ENCODE measurements at places on chromosomes 13 and 19.

DNA sequence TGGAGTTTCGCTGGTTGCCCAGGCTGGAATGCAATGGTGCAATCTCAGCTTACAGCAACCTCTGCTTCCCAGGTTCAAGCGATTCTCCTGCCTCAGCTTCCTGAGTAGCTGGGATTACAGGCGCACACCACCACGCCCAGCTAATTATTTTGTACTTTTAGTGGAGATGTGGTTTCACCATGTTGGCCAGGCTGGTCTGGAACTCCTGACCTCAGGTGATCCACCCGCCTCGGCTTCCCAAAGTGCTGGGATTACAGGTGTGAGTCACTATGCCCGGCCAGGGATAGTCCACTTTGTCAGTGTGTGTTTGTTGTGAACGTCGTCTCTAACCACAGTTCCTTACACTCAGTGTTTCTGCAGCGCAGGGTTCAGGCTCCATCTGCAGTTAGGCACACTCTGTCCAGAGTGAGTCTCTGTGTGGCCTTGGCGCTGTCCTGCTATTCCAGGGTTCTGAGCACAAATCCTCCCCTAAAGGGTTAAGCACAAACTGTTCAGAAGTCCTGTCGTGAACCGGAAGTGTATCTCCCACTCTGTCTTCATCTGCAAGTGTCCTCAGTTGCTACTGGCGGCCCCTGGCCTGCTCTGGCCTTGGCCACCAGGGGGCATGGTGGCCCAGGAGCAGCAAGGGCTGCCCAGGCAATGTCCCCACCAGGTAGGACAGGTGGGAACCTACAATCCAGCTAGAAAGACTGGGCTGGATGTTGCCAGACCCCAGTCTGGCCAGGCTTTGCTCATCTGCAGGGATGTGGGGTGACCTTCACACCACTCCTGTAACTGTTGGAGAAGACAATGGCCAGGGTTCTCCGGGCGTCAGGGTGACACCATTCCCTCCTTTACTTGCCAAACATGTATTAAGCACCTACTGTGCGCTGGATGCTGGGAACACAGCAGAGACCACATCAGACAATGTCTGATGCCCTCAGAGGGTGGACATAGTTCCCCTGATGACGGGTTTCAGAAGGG, 38.8 kb upstream of the GATAD2A start:
- peak; percentile 81 for DNase-seq

GRCh38 chr19:4972509-4973230, 3.8 kb downstream of the KDM4B start:
- DNase-seq = peak; percentile 57

GRCh38 chr19:33301900-33302174, 497 bp downstream of the CEBPA start:
- no peak for DNase-seq

GRCh38 chr13:27789153-27789494, 3.2 kb upstream of the GSX1 start:
- DNase-seq = no peak

- DNase-seq = no peak
Measured at GRCh38 chr13:103349211-103349980, 283.2 kb upstream of the SLC10A2 start.

DNA sequence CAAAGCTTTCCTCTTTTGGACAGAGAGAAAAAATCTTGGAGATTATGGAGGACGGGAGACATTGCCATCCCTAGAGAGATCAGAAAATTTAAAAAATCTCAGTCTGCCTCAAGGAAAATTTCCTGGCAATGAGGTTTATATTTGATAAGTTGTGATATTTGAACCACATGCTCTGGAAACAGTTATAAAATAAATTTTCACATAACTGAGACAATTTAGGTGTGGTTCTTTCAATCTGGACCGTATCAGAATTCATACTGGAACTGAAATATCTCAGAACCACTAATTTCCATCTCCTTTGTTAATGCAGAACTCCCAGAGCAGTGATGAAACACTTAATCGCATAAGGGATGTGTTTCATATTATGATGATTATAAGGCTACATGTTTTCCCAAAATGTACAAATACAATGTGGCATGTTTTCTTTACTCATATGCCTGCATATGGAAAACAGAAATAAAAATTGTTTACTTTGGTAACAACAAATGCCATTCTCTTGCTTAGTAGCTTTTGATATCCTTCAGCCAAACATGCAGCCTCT, 13.7 kb downstream of the UBE2L5 start:
- no peak for DNase-seq

GRCh38 chr13:87680298-87680697, 9.1 kb downstream of the SLITRK5 start:
- no peak for DNase-seq

DNA sequence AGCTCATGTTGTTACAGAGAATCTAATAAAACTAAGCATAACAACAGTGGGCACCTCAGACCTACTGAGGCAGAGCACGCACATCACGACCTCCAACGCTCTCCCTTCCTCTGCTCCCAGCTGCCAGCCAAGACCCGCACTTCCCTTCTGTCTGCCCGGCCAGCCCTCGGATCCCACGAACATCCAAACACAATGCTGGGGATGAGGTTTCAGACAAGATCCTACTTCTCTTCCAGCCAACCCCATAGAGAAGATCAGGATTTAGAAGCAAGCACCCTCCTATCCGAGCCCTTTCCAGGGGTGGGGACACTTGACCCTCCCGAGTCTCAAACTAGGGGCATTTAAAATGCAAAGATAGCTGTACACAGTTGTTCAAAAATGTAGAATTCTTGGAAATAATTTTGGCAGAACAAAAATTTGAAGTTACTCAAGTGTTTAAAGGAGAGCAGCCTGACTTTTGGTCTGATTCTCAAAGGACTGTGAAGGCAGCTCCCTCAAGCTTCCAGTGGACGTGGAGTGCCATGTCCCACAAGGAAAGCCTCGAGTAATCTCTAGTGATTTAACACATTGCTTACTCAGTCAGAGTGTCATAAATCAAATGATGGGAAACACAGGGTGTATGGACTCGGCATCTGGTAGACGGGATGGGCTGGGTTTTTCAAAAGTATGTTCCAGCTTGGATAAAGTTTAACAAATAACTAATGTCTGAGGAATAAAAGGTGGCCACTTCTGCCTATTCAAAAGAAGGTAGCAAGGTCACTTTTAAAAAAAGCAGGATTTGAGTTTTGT, 32.8 kb downstream of the ANKRD10 start:
- DNase-seq = no peak

DNA sequence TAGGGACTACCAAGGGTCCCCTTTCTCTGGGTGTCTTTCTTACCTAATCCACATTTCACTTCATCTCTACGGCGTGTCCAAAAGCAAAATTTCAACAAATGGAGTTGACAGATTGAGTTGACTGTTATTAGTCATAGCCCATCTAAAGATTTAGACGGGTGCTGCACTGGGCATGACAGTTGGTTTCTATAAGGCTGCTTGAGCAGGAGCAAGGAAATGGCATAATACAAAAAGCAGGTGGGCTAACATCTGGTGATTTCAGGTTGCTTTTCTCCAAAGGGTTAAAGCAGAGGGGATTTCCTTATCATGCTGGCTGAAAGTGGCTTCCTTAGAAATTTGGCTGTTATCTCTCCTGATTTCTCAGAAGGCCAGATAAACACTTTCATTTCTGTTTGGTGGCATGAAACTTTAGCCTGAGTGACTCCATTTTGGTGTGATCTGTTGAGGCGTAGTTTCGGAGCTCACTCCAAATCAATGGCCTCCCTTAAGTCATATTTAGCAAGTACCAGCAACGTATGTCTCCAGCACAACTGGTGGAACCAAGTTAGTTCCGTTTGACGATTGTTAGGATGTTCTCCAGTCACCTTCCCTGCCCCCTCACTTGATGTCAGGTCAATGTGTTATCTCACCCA, 440.4 kb downstream of the FGF9 start:
- DNase-seq = no peak

- no peak for DNase-seq
Measured at GRCh38 chr13:109148243-109148642, 518.8 kb downstream of the MYO16 start.

DNA sequence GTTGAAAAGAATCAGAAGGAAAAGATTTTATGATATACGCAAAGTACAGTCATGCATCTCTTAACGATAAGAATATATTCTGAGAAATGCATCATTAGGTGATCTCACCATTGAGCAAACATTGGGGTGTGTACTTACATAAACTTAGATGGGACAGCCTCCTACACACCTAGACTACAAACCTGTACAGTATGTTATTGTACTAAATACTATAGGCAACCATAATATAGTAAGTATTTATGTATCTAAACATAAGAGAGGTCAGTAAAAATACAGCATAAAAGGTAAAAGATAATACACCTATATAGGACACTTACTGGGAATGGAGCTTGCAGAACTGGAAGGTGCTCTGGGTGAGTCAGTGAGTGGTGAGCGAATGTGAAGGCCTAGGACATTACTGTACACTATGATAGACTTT, 254.6 kb downstream of the SPRY2 start:
- no peak for DNase-seq

DNA sequence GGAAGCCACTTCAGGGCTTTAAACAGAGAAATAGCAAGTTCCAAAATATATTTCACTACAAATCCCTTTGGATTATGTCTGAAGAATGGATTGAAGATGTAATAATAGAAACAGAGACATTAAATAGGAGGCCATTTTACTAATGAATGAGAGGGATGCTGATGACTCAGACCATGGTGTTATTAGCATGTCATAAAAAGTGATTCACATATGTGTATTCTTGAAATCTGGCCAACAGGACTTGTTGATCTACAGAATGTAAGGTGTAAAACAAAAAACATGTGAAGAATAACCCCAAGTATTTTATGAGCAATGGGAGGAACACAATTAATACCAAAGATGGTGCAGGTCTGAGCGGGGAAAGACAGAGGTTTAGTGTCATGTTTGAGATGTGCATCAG, 873.7 kb downstream of the SLITRK5 start:
- no peak for DNase-seq

DNA sequence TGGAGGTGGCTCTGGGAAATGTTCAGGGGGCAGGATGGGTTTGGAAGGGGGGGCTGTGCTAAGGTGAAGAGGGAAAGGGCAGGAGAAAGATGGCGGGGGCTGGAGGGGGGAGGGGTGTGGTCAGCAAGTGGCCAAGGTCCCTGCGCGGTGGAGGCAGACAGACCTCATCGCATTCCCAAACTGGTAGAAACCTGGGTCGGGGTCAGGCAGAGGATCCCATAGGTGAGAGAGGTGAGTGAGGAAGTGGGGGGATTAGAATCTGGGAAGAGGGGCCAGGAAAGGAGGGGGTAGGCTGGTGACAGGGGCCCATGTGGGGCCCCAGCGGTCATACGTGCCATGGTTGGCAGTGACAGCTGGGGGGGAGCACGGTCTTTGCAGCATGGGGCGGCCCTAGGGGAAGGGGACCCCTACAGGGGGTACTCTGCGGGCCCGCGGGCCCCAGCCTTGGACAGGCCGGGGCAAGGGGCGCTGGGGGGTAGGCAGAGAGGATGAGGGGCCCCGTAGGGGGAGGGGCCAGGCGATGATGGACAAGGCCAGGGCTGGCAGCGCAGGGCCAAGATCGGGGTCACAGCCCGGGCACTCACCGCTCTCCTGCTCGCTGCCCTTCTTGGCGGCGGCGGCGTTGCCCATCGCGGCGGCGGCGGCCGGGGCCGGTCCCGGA, 514 bp downstream of the PRKACA start:
- DNase-seq = no peak

GRCh38 chr13:98921786-98922185, 56.1 kb downstream of the DOCK9 start:
- no peak for DNase-seq

DNA sequence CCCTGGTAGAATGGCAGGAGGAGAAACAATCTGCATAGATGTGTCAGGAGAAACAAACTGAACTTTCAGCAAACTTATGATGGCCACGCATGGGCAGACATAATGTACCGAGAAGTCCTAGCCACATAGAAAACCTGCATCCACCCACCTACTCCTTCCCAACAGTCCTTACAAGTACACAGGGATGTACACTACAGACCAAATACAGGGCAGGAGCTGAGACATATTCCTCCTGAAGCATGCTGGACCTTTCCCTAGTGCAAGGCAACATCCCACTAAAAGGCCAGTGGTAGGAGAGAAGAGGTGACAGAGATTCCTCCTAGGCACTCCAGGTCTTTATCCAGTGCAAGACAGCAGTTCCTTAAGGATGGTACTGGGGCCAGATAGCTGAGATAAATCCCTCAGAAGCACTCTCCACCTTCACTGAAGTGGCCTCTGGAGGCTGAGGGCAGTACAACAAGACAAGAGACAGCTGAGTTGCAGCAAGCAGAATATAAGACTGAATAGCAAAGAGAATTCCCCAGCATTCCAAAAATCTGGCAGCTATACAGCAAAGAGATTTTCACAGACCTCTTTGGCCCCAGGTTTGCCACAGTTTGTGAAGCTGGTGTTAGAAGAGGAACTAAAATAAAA, 18.3 kb downstream of the VWA8 start:
- peak; percentile 56 for DNase-seq

DNA sequence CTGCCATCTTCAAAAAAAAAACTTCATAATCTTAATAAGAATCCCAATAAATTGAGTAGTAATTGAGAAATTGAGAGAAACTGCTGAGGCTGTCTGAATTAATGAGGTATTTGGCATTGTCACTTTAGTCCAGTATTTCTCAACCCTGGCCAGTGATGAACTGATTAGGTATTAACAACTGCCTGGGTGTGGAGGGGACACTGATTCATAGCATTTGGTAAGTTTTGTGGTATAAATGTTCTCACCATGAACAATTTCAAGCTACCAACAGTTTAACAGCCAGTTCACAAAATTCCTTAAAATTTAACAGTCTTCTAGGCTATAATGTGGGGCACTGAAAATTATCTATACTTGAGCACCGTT, 18.3 kb downstream of the GPC6 start:
- DNase-seq = no peak

- no peak for DNase-seq
Measured at GRCh38 chr13:35812736-35813135, 318.4 kb downstream of the DCLK1 start.

GRCh38 chr13:21850013-21851006, 179.4 kb downstream of the FGF9 start:
- no peak for DNase-seq

DNA sequence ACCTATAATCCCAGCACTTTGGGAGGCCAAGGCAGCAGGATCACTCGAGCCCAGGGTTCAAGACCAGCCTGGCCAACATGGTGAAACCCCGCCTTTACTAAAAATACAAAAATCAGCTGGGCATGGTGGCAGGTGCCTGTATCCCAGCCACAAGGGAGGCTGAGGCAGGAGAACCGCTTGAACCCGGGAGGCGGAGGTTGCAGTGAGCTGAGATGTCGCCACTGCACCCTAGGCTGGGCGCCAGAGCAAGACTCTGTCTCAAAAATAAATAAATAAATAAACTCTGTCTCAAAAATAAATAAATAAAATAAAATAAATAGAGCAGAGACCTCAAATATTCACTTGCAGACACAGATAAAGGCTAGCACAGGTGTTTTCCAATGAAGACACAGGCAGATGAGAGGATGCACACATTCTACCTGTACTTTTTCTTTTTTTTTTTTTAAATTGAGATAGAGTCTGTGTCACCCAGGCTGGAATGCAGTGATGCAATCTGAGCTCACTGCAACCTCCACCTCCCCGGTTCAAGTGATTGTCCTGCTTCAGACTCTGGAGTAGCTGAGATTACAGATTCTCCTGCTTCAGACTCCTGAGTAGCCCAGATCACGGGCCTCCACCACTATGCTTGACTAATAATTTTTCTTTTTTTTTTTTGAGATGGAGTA, 2.7 kb upstream of the RPS16 start:
- no peak for DNase-seq

GRCh38 chr19:49217382-49217781, 59.8 kb downstream of the TRPM4 start:
- DNase-seq = no peak
